ENCODE measurements at places on chromosomes 16 and 17.

DNA sequence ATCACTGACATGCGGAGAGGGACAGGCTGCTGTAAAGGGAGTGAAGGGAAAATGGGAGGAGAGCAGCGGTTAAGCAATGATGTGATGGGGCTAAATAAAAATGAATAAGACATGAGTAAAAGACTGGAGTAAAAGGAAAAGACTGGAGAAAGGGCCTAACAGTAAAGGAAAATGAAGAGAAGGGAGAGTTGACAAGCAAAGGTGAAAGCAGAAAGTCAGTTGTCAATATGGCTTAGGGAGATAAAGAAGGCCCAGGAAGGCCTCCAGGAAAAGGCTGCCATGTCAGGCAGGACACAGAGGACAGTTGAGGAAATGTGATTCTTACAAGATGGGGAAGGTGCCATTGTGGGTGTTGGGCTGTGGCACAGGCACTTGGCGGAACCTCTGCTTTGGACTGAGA is 98.9 kb upstream of the AMZ2 start:
- DNase-seq: no peak

GRCh38 chr16:20566864-20567263 is 9.3 kb downstream of the ACSM2B start:
- no peak for DNase-seq

DNA sequence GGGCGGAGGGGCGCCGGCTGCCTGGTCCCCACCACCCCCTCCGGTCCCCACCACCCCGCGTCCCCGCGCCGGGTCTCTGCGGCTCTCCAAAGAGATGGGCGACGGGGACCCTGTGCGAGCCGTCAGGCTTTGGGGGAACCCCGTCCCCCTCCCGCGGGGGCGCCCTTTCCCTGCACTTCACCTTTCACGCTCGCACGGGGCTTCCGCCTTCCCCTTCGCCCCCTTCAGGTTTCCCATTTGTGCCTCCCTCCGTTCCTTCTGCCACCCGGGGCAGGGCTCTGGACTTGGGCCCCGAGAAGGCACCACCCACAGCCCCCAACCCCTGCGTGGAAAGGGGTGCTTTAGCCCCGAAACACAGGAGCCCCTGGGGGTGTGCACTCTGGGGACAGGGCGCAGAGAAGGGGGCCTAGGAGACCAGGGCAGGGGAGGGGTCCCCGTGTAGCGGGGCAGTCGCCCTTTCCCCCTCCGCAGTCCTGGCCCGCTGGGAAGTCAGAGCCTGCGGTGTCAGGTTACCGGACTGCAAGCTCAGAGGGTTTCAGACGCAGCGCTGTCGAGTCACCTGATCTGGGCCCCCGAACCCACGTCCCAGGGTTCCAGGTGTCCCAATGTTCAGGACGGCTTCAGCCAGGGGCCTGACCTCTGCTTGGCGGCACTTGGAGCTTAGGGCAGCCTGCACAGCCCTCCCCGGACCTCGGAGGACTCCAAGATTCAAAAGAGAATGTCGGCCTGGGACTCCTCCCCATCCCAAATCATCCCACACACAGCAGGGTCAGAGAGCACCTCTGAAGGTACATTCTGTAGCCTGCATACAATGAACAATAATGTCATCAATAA is 6.7 kb upstream of the CCDC92B start:
- no peak for DNase-seq

DNA sequence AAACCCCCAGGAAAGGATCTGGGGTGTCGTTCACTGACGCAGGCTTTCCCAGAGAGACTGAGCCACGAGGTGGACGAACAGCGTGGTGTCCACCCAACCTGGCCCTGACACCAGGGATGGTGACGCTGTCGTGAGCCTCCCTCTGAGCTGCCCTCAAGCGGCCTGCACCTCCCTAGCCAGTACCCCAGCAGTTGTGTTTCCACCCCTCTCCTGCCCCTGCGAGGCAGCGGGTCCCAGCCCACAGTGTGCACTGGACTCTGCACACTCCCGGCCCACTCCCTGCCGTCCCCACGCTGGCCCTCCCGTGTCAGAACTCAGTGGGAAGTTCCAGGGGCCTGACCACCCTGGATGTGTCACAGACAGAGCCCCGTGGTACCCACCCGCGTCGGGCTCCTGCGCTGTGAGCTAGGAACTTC is 39.8 kb downstream of the CBFA2T3 start:
- DNase-seq: no peak

- no peak for DNase-seq
Measured at GRCh38 chr17:36095992-36096391, 6.0 kb upstream of the CCL3 start.

DNA sequence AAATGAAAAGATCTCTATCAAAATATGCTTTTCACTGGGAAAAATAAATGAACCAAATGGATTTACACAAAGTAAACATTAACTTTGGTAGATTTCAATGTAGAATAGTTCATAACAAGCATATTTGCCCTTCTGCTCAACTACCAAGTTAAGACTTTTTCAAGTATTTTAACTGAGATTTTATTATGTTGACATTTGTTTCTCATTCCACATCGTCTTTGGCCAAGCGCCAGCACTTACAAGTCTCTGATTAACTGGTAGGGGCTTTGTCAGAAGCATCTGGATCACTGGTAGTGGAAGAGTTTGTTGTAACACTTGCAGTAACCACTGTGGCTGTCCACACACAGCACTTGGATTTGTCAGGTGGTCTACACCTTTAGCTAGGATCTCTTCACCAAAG is 22.9 kb downstream of the SLFN12L start:
- no peak for DNase-seq

GRCh38 chr16:71412270-71413160 is 29.3 kb downstream of the TLE7 start:
- DNase-seq: peak; percentile 65

DNA sequence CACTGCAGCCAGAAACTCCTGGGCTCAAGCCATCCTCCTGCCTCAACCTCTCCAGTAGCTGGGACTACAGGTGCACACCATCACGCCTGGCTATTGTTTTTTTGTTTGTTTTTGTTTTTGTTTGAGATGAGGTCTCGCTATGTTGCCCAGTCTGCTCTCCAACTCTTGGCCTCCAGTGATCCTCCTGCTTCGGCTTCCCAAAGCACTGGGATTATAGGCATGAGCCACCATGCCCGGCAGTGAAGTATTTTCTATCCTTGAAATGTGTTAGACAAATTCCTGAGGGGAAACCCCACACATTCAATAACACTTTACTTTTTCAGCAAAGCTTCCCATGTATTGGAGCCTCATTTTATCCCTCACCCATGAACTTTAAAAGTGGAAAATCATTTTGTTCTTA is 81.2 kb upstream of the KIFC3 start:
- DNase-seq: no peak

DNA sequence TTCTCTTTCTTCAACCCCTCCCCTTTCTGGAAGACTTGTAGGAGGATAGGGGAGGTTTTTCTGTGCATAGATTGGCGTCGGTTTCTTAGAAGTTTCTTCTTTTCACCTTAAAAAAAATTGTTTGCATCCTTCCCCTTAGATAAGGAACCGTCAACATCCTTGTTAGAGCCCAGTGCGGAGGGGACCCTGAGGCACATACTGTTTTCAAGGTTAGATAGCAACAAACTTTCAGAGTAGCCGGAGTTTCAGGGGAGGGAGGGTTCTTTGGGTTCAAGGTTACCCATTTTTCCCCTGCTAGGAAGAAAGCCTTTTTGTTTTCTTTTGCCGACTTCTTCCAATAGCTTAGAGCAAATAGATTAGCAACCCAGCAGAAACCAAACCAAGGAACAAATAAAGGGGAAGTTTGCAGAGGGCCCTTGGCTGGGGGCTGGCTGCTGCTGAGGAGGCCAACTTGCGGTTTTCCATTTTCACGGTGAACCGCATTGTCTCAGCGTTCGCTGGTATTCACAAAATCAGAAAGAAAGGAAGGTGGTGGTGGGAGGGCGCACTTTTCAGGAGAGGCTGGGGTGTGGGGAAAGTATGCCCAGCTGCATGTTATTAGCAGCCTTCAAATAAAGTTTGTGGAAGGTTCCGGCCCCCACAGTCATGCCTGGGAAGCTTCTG is 28.8 kb downstream of the MSI2 start:
- no peak for DNase-seq

- no peak for DNase-seq
Measured at GRCh38 chr16:15460601-15461000, 26.2 kb downstream of the BMERB1 start.

DNA sequence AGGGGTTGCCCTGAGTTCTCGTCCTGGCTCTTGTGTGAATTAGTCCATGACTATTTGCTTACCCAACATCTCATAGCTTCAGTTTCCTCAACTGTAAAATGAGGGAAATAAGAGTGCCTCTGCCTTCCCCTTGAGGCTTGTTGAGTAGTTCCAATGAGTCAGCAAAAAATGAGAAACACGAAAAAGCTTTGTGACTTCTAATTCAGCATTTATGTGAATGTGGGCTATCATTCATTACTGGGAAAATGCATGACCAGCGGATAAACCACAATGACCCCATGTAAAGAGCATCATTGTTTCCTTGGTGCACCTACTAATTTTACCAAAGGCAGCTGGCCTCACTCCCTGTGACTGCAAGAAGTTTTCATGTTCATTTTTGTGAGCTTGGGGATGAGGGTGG is 374.6 kb upstream of the HSBP1 start:
- no peak for DNase-seq

- no peak for DNase-seq
Measured at GRCh38 chr17:68518063-68518815, 6.0 kb downstream of the PRKAR1A start.

DNA sequence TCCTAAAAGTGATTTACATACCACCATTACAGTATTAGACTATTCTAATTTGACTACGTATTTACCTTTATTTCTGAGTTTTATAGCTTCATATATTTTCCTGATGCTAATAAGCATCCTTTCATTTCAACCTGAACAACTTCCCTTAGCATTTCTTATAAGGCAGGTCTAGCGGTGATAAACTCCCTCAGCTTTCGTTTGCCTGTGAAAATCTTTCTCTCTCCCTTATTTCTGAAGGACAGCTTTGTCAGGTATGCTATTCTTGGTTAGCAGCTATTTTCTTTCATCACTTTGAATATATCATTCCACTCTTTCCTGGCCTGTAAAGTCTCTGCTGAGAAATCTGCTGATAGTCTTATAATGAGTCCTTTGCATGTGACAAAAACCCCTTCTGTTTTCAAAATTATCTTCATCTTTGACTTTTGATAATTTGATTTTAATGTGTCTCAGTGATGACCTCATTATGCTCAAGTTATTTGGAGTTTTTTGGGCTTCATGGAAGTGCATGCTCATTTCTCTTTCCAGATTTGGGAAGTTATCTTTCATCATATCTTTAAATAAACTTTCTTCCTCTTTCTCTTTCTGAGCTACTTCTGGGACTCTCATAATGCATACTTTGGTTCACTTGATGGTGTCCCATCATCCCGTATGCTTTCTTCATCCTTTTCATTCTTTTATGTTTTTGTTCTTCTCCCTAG is 285.4 kb upstream of the PMFBP1 start:
- no peak for DNase-seq

GRCh38 chr17:36816907-36817288 is 120.4 kb upstream of the LHX1 start:
- no peak for DNase-seq

DNA sequence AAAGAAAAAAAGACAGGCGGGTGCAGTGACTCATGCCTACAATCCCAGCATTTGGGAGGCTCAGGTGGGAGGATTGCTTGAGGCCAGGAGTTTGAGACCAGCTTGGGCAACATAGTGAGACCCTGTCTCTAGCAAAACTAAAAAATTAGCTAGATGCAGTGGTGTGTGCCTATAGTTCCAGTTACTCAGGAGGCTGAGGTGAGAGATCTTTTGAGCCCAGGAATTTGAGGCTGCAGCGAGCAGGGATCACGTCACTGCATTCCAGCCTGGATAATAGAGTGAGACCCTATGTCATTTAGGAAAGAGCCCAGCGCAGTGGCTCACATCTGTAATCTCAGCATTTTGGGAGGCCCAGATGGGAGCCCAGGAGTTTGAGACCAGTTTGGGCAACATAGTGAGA is 126.6 kb downstream of the CMIP start:
- DNase-seq: no peak

DNA sequence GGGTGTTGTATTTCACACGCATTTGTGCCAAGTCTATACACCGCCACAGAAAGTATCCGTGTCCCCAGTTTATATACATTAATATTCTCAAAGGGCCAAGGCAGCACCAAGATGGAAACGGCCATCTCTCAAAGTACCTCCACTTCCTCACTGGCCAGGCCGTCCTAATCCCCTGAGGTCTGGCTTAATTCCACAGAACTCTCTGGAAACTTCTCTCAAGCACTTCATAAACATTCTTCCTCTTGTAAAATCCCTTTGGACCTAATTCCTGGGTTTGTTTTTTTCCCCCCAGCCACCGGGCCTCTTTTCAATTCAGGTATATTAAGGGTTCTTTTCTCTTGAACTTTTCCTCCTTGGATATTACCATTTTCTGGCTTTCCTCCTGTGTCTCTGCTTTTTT is 5.1 kb upstream of the ERN1 start:
- no peak for DNase-seq

DNA sequence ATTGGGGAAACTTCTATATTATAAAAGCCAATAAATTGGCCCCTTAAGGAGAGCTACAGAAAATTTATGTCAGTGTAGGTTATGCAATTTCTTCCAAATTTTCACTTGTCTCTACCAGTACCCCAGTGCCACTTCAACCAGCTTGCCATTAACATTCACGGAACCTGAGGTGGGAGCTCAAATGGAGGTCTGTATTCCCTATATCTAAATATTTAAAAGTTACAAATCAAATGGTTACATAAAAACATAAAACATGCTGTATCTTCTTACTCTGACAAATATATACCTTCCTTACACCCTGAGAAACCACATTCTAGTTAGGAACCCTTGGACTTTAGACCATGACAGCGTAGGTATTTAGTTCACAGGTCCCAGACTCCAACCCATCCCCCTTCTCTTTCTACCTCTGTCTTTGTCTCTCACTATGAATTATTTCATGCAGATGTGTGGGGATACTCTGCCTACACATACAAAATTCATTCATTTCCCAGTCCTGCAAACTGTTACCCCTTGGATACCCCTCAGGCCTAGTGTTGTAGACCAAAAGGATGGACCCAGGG is 127.8 kb upstream of the PMFBP1 start:
- no peak for DNase-seq

DNA sequence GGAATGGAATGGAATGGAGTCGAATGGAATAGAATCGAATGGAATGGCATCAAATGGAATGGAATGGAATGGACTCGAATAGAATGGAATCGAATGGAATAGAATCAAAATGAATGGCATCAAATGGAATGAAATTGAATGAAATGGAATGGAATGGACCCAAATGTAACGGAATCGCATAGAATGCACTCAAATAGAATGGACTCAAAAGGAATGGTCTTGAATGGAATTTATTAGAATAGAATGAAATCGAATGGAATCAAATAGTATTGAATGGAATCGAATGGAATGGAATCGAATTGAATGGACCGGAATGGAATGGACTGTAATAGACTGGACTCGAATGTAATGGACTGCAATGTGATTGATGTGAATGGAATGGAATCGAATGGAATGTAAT is 501.4 kb upstream of the WSB1 start:
- no peak for DNase-seq

- DNase-seq: no peak
Measured at GRCh38 chr17:36742267-36743000, 141.1 kb downstream of the MRM1 start.

Data from breast epithelium (tissue), 4 donors.